ENCODE measurements at places on chromosomes 2 and 18.

GRCh38 chr2:120324933-120325332, 21.0 kb upstream of the INHBB start:
- no peak for DNase-seq

DNA sequence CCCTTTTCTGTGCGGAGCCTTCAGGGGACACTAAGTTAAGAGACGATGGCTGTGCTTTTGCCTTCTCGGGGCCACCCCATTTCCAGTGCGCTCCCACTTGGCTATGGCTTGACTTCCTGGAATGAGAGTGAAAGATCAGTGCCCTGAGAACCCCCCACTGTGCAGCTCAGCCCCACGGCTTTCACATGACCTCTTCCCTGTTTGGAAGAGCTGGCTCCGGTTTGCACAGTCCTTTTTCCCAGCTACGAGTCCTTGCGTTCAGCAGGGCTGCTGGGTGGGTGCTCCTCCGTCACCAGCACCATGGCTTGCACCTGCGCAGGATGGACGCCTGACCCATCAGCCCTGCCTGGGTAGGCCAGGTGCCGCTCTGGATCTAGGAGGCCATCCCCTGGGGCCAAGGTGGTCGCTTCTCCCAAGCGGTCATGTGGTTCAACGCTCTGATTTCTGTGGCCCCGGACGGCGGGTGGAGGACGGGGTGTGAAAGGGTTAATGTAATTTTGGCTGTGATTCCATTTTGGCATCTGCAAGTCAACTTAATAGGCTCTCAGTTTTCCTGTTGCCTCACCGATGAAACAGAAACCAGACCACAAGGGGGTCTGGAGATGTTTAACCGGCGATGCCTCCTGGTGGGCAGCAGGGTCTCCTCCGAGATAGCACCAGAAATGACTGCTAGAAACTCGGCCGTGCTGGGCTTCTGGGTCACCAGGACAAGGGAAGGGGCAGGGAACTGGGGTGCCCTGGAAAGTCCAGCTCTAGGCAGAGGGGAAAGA, 113.1 kb upstream of the HAAO start:
- no peak for DNase-seq

DNA sequence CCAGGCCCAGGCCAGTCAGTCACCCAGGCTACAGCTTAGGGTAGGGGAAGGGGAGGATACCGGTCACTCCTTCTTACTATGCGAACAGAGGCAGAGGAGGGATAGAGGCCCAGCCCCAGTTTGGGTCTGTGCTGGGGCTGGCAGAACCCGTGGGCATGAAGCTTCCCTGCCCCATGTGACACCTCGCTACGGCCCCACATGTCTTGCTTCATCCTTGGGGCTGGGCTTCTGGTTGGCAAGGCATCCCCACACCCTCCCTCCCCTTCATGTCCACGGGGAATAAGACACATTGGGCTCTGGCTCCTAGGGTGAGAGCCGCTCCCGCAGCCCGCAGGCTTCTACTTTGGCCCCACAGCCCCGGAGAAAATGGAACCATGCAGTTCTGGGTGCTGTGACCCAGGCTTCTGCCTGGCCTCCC, 32.4 kb downstream of the HS1BP3 start:
- DNase-seq: no peak

DNA sequence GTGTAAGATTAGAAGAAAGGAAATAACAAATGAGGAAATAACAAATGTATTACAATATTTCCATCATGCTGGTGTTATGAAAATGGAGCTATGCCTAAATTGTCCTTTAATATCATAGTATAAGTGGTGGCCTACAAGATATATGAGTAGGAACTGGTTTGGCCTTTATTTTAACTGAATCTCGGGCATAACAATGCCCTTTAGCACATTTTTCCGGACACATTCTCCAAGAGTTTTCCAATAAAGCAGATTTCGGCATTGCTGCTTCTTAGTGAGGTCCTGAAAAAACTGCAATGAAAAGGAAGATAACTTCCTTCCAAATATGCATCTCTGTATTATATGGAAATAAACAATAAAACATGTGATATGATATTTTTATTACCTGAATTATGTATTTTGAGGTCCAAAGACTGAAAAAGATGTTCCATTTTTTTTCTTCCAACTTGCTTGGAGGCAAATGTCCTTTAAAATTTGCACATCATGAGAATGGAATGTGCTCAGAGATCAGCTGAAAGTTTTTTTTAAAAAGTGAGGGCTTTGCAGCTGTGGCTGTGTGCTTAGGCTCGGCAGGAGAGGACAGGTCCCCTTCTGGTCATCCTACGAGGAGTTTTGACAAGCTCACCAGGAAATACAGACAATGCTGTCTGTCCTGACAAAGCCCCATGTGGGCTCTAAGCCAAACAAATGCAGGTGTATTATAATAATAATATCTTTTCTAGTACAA, 132.3 kb upstream of the RND3 start:
- DNase-seq: no peak

- no peak for DNase-seq
Measured at GRCh38 chr2:70686577-70687460, 81.2 kb downstream of the ADD2 start.

GRCh38 chr18:55964171-55964570, 376.2 kb upstream of the TCF4 start:
- DNase-seq: no peak

DNA sequence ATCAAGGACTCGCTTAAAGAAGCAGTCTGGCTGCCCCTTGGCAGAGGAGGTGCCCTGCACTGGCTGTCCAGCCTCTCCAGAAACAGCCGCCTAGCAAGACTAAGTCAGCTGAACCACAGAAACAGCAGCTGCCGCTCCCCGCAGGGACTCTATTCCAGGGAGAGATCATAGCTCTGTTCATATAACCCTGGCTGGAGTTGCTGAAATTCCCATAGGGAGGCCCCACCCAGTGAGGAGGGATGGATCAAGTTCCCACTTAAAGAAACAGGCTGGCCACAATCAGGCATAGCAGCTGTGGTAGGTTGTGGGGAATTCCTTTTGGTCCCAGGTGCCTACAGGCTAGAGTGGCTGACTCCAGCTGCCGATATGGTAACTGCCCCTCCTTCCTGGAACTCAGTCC, 74.2 kb upstream of the MC4R start:
- DNase-seq: no peak

GRCh38 chr2:118774458-118775133, 72.9 kb downstream of the EN1 start:
- DNase-seq: no peak

GRCh38 chr2:99279969-99280695, 20.9 kb downstream of the LYG1 start:
- no peak for DNase-seq

DNA sequence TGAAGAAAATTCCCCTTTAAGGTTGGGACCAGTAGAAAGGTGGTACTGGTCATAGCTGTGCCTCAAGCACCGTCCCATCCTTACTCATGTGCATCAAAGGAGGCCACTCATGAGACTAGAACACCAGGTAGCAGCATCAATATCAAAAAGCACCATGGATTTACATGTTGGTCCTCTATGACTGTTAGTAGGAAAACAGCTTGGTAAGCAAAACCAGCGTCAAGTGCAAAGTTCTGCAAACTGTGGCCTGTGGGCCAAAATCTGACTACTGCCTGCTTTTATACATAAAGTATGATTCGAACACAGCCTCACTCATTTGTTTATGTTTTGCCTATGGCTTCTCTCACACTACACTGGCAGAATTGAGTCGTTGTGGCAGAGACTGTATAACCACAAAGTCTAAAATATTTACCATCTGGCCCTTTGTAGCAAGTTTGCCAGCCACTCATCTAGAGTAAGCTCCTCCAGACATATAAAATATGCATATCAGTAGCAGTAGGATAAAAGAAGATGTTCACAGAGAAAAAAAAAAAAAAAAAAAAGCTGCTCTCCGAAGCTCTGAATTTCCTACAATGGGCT, 119.7 kb upstream of the CTNNA2 start:
- DNase-seq: no peak

DNA sequence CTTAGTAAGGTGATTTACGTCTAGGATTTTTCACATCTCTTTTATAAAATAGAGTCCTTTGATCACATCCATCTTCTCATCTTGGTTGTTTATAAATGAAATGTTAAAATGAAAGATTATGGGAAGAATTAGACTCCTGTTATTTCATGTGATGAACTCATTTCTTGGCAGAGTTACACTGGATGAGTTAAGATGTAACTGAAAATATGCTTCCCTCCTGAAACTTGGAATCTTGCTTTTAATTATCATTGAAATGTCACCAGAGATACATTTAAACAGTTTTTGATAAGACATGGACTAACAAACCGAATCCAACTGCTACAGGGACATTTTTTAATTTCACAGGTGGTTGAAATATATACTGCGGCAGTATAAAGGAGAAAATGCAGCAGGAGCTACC, 274.0 kb downstream of the DLGAP1 start:
- DNase-seq: no peak

DNA sequence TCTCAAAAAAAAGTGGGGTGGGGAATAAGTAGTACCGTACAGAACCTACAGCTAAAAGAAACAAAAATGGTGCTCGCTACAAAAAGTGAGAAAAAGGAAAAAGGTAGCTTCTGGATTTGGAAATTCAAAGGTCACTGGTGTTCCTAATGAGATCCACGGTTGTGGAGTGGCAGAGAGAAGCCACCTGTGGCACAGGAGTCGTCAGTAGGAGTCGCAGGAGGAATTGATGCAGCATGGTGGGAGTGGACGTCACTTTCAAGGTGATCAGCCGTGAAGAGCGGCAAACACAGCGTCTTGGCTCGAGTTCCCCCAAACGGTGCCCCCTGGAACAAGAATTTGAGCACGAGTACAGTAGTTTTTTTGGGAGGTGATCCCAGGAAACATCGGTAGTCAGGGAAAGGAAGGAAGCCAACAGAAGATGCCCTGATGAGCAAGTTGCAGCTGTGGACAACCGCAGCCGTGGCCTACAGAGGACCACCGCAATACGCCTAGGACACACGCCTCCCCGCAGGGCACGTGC, 1.4 kb upstream of the TTL start:
- DNase-seq: peak; percentile 36

GRCh38 chr2:178526256-178526655, 46.0 kb downstream of the PLEKHA3 start:
- no peak for DNase-seq

DNA sequence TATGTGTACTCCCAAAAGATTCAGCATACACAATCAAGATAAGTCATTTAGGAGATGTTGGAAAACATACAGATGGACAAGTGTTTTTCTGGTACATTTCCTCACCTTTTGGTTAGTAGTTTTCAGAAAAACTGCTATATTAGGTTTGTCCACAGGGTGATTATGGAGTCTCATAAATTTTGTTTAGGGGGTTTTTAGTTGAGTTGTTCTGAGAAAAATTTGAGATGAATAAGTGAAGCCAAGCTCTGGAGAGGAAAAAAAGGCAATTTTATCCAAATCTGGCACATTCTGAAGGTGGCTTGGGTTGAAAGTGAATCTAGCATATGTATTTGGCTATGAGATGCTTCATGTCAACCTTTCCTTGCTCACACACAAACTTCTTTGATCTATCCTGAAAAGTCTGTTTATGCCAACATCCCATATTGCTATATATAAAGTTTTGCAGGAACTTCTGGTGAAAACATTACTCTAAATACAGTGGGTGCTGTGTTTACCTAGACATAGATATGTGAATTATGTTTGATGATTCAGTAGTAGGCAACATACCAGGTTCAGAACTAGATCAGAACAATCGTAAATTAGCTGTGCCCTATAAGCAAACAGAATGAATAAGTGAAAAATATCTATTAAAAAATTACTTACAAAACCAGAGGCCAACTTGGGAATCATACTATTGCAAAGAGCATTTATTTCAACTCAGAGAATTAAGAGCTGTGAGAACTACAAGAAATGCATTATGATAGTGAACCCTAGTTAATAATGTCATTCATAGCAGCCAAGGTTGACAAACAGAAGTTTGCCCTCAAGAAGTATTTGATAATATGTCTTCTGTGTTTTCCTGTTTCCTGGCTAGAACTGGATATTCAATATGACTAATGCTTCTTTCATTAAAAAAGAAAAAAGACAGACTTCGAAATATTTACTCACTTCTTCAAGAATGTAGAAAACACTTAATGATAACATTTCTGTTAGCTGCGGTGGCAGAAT, 552.0 kb downstream of the IRS1 start:
- no peak for DNase-seq

DNA sequence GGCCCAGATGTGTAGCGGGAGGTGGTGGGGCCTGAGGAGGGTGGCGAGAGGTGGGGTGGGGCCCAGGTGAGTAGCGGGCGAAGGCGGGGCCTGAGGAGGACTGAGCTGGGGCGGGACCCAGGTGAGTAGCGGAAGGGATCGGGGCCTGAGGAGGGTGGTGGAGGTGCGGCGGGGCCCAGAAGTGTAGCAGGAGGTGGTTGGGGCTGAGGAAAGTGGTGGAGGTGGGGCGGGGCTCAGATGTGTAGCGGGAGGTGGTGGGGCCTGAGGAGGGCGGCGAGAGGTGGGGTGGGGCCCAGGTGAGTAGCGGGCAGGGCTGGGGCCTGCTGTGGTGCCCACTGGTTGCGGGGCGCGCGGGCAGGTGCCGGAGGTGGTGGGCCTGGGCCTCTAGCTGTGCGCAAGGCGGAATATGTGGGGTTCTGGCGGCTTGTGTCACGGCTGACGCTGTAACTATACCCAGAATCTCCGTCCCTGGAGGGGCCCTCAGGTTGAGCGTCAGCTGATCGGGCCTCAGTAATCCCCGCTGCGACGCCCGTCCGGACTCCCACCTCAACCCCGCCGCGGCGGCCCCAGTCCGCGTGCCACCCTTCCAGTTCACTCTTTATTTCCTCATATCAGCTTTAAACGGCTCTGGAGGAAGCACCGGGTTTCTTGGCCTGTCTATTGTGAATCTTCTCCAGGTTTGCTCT, 866 bp upstream of the SF3B6 start:
- DNase-seq: no peak

GRCh38 chr18:63025251-63026090, 294.1 kb downstream of the BCL2 start:
- DNase-seq: no peak

GRCh38 chr2:161775971-161776370, 151.8 kb downstream of the SLC4A10 start:
- DNase-seq: no peak

GRCh38 chr2:94923196-94923595, 52.0 kb downstream of the TEKT4 start:
- no peak for DNase-seq

GRCh38 chr2:238720232-238720672, 127.6 kb upstream of the TWIST2 start:
- peak; percentile 1 for DNase-seq

DNA sequence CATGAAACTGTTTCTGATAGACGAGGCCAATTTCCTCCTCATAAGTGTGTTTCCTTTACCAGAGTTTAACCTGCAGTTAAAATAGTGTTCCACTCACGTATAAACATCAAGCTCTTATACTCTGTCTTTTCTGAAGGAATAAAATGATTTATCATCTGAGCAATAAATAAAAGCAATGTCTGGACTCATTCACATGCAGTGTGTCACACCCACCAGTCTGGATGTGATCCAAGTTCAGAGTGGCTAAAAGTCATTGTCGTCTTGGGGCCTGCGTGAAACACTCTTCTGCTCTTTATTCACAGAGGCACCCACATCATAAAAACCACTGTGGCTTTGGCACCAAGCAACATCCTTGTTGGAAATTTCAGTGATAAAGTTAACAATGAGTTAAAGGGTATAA, 19.5 kb upstream of the SLC9A4 start:
- no peak for DNase-seq
